ENCODE measurements at places on chromosomes 4 and X. TPM values are rescaled to one million over a fixed set of nuclear protein-coding genes. Genes with fewer than 3 reads are reported as not detected.

DNA sequence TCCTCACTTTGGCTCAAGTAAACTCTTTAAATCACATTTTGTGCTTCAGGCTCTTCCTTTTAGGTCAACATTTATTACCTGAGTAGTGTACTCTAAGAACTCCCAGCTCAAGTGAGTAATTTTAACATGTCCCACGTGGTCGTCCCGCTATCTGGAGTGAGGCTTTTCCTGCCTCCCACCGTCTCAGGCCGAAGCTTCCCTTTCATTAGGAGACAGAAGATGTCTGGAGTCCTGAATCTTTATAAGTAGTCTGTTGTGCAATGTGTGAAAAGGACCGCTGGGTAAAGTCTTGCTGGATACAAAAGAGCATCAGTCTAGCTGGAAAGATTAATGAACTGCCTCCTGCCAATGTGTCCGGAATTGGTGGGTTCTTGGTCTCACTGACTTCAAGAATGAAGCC is 117.7 kb upstream of the NEIL3 start:
- H3K4me1 ChIP-seq = no peaks in the 10 kb centered on the region
- H3K4me3 ChIP-seq = no peak overlapping the region
- H3K27ac ChIP-seq = no peak overlapping the region

GRCh38 chrX:31128855-31129254 is 57.0 kb upstream of the FTHL17 start:
- no peak overlapping the region for H3K4me3 ChIP-seq
- no peaks in the 10 kb centered on the region for H3K36me3 ChIP-seq
- no peaks in the 10 kb centered on the region for H3K27me3 ChIP-seq
- H3K4me1 ChIP-seq = no peaks in the 10 kb centered on the region
- DNase-seq = no peak

DNA sequence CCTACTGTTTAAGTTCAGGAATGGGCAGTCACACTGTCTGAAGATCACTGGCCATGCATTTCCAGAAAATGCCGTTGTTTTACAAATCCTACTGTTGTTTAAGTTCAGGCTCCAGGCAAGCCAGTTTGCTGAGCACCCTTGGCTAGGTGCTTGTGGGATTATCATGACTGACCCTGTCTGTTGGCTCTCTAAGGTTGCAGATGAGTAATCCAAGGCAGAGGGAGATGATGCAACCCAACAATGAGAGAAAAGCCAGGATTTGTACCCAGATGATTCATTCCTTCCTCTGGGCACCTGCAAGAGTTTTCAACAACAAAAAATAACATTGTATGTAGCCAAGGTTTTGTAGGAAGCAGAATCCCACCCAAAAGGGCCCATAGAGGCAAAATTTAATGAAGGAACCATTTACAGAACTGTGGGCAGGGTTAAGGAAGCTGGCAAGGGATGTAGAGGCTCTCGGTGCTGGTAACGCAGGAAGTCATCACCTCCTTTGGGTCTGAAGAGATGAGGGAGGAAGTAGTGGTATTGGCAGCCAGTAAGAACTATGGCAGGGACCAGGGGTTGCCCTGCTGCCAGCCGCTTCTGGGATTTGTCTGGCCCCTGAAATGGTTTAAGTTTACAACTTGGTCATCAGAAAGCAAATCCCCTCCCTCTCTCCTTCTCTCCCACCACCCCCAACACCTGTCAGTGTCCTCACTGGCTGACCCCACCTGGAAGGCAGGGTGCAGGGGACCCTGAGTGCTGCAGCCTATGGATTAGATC is 54.8 kb downstream of the MSX1 start:
- H3K36me3 ChIP-seq = no peaks in the 10 kb centered on the region
- no peaks in the 10 kb centered on the region for H3K4me1 ChIP-seq
- no peak overlapping the region for H3K27ac ChIP-seq
- no peak for DNase-seq
- H3K27me3 ChIP-seq = no peaks in the 10 kb centered on the region
- no peak overlapping the region for H3K4me3 ChIP-seq

- no peaks in the 10 kb centered on the region for H3K36me3 ChIP-seq
- no peaks in the 10 kb centered on the region for H3K4me1 ChIP-seq
- DNase-seq = no peak
- H3K4me3 ChIP-seq = no peak overlapping the region
- H3K27me3 ChIP-seq = no peaks in the 10 kb centered on the region
These were observed 151.1 kb upstream of the ADGRL3 start for GRCh38 chr4:61049018-61049417.

DNA sequence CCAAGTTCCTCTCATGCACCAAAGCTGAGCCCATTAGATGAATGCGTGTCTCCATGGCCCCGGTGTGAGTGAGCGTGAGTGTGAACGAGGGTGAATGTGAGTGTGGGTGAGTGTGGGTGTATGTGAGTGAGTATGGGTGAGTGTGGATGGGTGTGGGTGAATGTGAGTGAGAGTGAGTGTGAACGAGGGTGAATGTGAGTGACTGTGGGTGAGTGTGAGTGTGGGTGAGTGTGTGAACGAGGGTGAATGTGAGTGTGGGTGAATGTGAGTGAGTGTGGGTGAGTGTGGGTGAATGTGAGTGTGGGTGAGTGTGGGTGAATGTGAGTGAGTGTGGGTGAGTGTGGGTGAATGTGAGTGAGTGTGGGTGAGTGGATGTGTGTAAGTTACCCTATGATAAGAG is 1521.8 kb upstream of the TENM3 start:
- no peaks in the 10 kb centered on the region for H3K27me3 ChIP-seq
- no peaks in the 10 kb centered on the region for H3K36me3 ChIP-seq
- H3K27ac ChIP-seq = no peak overlapping the region
- no peaks in the 10 kb centered on the region for H3K4me1 ChIP-seq

GRCh38 chrX:139720136-139720535 is 12.2 kb upstream of the MCF2 start:
- no peaks in the 10 kb centered on the region for H3K36me3 ChIP-seq
- no peak for DNase-seq
- no peak overlapping the region for H3K27ac ChIP-seq
- no peak overlapping the region for H3K4me3 ChIP-seq
- no peaks in the 10 kb centered on the region for H3K27me3 ChIP-seq
- H3K4me1 ChIP-seq = no peaks in the 10 kb centered on the region

DNA sequence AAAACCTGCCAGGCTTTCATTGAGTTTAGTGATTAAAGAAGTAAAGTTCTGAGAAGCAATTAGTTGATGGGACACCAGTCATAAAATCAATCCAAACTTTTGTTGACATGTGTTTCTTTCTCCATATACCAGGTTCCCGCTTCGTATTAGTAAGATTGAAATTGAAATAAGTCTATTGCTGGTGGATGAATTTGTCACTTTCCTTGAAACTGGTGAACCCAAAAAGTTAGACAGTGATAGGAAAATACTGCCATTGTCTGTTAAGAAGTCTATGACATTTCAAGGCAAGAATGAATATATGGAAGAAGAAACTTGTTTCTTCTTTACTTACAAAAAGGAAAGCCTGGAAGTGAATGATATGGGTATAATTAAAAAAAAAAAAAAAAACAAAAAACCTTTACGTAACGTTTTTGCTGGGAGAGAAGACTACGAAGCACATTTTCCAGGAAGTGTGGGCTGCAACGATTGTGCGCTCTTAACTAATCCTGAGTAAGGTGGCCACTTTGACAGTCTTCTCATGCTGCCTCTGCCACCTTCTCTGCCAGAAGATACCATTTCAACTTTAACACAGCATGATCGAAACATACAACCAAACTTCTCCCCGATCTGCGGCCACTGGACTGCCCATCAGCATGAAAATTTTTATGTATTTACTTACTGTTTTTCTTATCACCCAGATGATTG is at the start of gene CD40LG:
Gene CD40LG (plus strand): TSS at position 482 of the 684 bp plus-strand sequence. CDS start 91 bp downstream, at position 573.
- DNase-seq = no peak

DNA sequence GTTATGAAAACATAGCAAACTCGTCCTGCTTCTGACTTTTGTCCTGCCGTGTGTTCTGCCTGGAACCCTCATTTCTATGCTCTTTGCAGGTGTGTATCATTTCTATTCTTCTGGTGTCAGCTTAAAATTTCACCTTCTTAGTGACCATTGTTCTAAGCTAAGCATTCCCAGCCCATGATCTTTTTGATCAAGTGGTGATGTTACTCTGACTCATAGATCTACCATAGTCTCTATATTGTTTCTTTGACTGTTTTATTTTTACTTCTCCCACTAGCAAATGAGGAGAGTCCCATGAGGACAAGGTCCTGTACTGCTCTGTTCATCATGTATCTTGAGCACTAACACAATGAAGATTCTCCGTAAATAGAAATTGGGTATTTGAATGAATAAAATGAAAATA is 14.1 kb upstream of the CXCL6 start:
- H3K4me3 ChIP-seq = no peak overlapping the region
- no peaks in the 10 kb centered on the region for H3K4me1 ChIP-seq
- no peaks in the 10 kb centered on the region for H3K27me3 ChIP-seq
- H3K36me3 ChIP-seq = no peaks in the 10 kb centered on the region
- no peak for DNase-seq
- H3K27ac ChIP-seq = no peak overlapping the region

The ADH1A gene
- total RNA-seq = 354 TPM

The PAGE2B gene
- not detected for total RNA-seq
